Fibroblast of skin of back (primary cell): ENCODE measurements at places on chromosomes 16 and 17.

- no peak for DNase-seq
Measured at GRCh38 chr17:56109836-56110235, 43.4 kb upstream of the ANKFN1 start.

- no peak for DNase-seq
Measured at GRCh38 chr17:2797226-2797625, 988 bp downstream of the RAP1GAP2 start.

- no peak for DNase-seq
Measured at GRCh38 chr17:58756246-58757161, 850 bp downstream of the PPM1E start.

- no peak for DNase-seq
Measured at GRCh38 chr17:38800237-38800760, 943 bp upstream of the PIP4K2B start.

- peak; percentile 95 for DNase-seq
Measured at GRCh38 chr17:83083368-83084201, 4.2 kb downstream of the METRNL start.

DNA sequence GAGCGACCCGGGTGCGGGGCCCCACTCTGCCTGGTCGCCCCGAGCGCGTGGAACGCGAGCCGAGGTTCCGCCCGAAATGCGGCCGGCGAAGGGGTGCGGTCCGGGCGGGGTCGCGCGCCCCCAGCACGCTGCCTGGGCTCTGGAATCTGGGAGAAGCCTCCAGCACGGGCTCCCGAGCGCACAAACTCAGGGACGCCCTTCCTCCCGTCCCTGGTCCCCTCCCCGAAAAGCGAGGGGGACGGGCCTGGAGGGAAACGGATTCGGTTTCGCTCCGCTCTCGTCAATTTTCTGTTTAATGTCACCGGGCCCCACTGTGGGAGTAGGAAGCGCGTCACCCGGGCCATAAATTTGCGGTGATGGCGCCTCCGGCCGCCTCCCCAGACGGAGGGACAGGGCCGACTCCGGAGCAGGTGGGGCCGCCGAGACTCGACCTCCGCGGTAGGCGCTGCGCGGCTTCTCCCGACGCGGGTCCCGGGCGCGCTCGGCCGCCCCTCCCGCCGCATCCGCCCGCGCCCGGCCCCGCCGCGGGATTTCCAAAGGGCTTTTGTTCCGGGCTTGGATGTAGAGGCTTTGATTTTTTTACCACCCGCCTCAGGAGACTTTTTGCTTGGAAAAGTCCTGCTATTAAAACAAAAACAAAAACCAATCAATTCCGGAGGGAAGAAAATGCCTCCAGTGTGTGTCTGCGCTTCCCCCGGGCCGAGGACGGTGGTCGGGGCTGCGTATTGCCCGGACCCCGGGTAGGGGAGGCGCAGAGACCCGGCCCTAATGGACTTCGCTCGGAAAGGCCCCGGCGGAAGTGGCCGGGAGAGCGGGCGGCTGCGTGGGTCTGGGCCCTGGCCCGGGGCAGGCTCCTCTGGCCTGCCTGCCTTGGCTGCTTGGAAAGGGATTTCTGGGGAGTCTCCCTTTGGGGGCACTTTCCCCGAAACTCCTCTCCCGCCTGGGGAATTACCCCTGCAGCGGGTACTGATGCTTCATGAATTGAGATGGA lies 7.9 kb upstream of the BAHCC1 start:
- DNase-seq: peak; percentile 67

DNA sequence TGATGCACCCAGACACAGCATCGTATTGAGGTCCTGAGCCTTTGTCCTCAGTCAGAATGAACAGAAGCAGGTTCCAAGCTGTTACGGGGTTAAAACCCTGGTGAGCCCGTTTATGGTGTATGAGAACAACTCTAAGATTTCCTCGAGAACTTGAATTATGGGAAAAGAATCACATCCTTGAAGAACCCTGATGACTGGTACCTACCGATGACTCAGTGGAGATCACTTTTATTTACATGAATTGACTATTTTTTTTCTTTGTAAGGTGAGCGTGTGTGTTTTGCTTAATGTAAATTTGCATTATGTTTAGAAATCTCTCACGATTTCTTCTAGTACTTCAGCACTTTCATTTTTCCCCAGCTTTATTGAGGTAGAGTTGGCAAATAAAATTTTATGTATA lies 3.3 kb upstream of the KRTAP4-4 start:
- DNase-seq: no peak

GRCh38 chr17:65629234-65629690 lies 67.8 kb upstream of the AXIN2 start:
- peak; percentile 3 for DNase-seq

DNA sequence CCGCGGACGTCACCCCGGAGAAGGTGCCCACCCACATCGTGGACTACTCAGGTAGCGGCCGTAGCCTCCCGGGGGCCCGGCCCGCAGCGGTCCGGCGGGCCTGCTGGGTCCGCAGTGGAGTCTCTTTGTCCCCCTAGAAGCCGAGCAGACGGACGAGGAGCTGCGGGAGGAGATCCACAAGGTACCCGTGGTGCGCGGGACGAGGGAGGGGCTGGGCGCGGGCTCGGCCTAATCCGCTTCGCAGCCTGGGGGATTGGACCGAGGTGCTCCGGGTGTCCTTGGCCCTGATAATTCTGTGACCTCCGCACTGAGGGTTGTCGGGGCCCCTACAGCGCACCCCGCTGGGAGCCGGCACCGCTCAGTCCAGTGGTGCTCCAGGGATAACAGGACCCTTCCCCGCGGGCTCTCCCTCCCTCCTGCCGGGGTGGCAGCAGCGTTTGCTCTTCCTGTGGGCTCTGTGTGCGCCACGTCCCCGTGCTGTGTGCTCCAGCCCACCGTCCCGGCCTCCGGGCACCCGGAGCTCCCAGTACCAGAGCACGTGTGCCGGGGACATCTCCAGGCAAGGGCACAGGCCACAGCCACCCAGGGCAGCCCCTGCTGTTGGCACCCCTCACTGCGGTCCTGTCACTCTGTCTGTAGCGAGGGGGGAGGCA lies 713 bp downstream of the RHOT2 start:
- DNase-seq: no peak

DNA sequence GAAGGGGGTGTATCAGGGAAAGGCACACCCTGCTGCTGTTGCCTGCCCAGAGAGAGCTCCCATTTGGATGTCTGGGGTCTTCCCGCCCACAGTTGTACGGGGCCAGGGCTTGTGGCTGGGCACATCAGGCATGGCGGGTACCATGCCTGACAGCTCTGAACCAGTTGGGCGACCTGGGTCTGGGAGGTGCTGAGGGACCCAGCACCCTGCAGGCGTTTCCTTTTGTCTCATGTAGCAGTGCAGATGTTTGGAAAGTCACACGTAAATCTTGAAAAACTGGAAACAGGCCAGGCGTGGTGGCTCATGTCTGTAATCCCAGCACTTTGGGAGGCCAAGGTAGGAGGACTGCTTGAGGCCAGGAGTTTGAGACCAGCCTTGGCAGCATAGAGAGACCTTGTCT lies 8.4 kb upstream of the JPT2 start:
- DNase-seq: no peak

GRCh38 chr17:39929646-39930407 lies 2.3 kb downstream of the LRRC3C start:
- DNase-seq: peak; percentile 90

DNA sequence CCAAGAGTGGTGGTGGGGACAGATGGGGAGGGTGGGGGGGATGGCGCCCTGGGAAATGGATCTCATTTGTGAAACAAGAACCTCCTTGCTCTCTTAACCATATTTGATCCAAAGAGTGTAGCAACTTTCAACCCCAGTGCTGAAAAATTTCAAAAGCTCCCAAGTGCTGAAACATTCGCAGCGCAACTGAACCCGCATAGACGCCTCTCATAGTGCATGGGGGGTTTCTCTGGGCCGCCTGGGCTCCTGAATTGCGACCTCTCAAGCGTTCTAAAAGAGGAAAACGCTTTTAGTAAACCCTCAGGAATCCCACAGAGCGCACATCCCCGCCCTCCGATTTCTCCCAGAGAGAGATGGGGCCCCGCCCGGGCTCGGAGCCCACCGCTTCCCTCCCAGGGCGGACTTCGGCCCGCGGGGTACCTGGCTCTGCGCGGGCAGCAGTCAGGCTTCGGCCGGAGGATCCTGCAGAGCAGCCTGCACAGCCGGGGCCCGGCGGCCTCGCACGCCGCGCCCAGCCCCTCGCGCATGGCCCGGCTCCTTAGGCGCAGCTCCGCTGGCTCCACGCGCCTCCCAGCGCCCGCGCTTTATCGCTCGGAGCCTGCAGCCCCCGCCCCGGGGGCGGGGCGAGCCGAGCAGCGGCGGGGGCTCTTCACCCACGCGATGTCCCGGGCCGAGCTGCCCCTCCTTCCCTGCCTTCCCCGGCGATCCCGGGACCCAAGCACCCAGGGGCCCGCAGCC lies 7.0 kb downstream of the NOS2 start:
- DNase-seq: peak; percentile 18

- no peak for DNase-seq
Measured at GRCh38 chr16:85683363-85683762, 5.4 kb downstream of the GINS2 start.

- DNase-seq: no peak
Measured at GRCh38 chr16:57504001-57504400, 17.7 kb upstream of the DOK4 start.

DNA sequence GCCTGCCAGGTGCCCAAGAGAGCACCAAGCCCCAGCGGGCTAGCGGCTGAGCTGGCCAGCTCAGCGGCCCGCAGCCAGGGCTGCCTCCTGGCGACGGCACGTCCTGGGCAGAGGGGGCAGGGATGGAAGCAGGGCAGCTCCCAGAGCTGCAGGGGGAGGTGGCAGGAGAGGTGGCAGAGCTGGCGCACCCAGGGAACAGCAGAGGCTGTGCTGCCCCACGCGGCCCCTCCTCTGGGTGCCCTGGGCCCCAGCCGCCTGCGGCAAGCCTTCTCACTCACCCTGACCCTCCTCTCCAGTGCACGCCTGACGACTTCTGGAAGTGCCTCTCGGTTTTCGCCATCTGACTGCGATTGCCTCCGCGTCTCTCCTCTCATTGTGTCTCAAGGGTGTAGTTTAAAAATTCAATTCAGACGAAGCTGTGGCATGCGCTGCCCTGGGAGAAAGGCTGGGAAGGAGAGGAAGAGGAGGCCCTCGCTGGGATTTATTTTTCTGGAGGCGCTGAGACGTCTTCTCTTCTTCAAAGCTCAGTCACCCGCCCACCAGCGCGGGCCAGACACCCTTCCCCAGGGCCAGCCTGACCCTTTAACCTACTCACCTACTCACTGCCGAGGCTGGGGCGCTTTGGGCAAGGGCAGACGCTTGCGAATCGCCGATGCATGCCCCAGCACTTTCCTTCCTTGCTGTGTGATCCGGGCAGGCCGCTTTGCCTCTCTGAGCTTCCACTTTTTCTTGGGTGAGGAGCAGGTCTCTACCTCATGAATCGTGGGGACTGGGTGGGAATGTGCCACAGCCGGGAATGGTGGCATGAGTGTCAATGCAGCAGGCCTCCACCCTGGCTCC lies 24.9 kb downstream of the GSE1 start:
- no peak for DNase-seq

DNA sequence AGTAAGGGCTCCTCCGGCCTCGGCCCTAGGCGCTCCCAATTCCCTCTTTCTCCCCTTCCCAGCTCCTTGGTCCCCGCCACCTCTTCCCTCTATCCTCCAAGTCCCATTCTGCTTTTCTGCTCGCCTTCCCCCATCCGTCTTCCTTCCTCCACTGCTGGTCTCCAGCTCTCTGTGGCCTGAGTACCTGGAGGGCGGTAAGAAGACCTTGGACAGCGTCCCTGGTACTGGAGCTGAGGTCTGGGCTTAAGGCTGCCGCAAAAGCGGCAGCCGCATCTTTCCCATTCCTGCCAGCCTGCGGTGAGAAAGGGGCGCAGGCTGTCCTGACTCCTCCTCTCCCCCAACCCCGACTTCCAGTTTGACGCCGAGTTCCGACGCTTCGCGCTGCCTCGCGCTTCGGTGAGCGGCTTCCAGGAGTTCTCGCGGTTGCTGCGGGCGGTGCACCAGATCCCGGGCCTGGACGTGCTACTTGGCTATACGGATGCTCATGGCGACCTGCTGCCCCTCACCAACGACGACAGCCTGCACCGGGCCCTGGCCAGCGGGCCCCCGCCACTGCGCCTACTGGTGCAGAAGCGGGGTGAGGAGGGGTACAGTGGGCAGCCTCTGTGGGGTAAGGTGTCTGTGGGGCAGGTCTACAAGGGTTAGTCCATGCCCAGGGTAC lies 471 bp downstream of the PARD6A start:
- DNase-seq: peak; percentile 44

GRCh38 chr16:85330694-85331188 lies 218.5 kb upstream of the CIBAR2 start:
- peak; percentile 87 for DNase-seq

DNA sequence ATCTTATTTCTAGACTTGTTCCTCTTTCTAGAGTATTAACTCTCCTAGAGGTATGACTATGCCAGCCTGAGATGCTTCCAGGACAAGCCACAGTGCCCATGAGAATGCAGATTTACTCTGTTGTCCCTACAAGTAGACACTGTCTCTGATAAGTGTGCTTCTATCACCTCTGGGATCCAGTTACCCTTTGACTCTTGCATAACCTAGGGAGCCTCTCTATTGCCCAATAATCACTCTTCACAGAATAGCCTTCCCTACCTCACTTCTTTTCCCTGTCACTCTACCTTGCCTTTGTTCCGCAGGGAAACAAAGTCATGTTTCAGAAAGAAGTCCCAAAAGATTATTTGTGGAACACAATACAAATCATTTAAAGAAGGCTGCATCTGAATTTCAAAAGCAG lies 1.6 kb upstream of the KRT34 start:
- no peak for DNase-seq

DNA sequence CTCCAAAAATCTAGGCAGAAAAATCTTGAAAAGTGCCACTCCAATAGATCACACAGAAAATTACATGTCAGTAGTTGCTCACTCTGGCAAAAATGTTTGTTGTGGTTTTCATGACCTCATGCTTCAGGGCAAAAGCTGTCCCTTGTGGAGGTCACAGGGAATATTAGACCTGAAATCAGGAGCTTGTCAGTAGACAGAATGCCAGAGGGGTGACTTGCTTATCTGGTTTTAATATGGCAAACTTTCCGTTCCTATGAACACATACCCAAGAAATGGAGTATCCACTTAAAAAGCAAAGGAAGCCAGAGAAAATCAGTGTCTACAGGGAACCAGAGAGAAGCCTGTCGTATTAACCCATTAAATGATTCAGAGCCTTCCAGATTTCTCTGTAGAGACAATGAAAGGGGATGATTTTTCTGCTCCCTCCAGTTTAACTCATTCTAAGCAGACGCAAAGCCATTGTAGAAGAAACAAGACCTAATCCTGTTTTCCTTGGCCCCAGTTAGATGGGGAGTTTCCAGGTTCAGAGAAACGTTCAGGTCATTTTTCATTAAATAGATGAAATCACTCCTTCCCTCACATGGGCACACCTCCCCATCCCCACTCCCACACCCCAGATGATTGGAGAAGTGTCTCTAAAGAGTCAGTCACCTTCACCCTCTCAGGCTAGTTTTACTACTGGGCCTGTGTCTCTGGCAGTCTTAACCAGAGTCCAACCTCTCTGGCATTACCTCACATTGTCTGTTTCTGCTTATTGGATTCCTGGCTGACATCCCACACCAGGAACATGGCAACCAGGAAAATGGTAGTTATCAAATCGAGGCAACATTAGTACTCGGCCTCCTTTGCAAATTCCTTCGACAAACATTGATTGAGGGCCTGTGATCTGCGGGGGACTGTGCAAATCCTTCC lies 6.0 kb downstream of the SOX9 start:
- DNase-seq: peak; percentile 56
